Vein endothelial cell (primary cell): ENCODE measurements at places on chromosomes 16 and 17. TPM values are rescaled to one million over a fixed set of nuclear protein-coding genes. Genes with fewer than 3 reads are reported as not detected.

Gene FAM171A2
- total RNA-seq, result 8.4 and 14.4 TPM in 2 replicates

Gene PRR29
- 0.33 and 0.57 TPM in 2 replicates for total RNA-seq

Gene TMEM107
- 17.7 and 19.6 TPM in 2 replicates for total RNA-seq

Gene MC1R
- 2.3 and 3.5 TPM in 2 replicates for total RNA-seq

Gene TLCD1
- 1.8 and 2.3 TPM in 2 replicates for total RNA-seq

Gene CSH1
- not detected in 2 replicates for total RNA-seq

Gene WSB1
- total RNA-seq, result 391 and 967 TPM in 2 replicates

Gene TPSD1
- total RNA-seq, result not detected in 2 replicates

Gene SPIRE2
- 0.65 and 1.1 TPM in 2 replicates for total RNA-seq

Gene GFAP
- total RNA-seq, result 0.86 TPM in 1 of 2 replicates, not detected in the other

Gene KRTAP4-1
- not detected in 2 replicates for total RNA-seq
